NCI-H226 (cell line): ENCODE measurements at places on chromosomes 16 and 17.

DNA sequence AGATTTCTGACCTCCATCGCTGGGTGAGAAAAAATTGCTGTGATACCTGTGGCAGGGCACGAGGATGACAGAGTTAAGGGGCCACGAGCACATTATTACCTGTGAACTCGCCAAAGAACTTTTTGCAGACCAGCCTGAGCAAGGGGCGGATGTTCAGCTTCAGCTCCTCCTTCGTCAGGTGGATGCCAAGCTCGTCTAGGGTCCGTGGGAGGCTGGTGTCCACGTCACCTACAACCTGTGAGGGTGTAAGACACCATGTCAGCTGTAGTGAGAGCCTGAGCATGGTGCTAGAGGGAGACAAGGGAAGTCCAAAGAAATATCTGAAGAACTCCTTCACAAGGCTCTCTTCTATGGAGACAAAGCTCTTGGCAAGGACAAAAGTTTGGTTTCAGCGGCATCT lies 17.1 kb downstream of the HIGD1B start:
- no peak for DNase-seq

GRCh38 chr17:14953405-14953804 lies 311.7 kb downstream of the PMP22 start:
- no peak for DNase-seq

DNA sequence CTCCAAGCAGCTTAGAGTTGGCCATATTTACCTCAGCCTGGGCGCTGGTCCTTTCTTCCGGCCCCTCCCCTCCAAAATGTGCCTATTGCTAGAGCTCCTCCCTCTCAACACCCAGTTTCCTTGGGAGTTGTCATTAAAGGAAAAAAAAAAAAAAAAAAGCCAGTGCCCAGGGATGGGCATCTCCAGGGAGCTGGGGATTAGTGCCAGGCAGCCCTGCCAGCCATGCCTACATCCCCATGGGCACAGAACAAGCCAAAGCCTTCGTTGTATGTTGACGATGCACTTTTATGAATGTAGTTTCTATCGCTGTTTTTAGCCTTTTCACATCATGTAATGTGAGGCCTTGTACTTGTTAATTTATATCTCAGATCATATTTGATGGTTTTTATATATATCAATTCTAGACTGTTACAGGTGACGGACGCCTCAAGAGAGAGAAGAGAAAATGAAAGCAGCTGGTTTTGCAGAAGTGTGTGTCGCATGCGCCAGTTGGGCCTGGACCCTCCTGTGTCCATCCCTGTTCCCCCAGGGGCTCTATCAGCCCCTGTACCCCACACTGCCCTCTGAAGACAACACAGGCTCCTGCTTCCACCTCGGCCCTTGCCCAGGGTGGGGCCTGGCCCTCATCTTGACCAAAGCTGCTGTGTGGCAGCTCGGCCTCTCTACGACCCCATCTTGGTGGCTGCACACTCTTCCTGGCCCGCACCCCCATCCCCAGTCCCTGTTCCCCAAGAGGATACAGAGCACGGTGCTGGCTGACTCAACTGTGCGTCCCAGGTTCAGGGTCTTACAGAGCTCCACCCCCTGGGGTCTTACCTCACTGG lies 4.8 kb downstream of the LIMD2 start:
- DNase-seq: no peak

GRCh38 chr16:46830417-46830901 lies 521 bp downstream of the C16orf87 start:
- no peak for DNase-seq

DNA sequence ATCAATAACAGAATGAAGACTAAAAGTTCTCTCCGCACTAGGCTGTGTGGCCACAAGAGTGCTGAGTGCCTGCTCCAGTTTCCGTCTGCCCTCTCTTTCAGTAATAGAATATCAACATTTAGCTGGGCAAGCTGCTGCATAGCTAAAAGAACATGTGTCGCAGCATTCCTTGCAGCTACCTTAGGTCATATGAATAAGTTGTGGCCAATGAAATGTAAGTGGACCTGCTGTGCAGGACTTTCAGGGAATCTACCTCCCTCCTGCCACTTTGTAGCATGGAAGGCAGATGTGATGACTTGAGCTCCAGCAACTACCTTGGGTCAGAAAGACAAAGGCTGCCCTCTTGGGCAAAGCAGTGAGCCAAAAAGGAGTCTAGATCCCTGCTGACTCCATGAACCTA lies 25.4 kb downstream of the SLC39A11 start:
- no peak for DNase-seq

DNA sequence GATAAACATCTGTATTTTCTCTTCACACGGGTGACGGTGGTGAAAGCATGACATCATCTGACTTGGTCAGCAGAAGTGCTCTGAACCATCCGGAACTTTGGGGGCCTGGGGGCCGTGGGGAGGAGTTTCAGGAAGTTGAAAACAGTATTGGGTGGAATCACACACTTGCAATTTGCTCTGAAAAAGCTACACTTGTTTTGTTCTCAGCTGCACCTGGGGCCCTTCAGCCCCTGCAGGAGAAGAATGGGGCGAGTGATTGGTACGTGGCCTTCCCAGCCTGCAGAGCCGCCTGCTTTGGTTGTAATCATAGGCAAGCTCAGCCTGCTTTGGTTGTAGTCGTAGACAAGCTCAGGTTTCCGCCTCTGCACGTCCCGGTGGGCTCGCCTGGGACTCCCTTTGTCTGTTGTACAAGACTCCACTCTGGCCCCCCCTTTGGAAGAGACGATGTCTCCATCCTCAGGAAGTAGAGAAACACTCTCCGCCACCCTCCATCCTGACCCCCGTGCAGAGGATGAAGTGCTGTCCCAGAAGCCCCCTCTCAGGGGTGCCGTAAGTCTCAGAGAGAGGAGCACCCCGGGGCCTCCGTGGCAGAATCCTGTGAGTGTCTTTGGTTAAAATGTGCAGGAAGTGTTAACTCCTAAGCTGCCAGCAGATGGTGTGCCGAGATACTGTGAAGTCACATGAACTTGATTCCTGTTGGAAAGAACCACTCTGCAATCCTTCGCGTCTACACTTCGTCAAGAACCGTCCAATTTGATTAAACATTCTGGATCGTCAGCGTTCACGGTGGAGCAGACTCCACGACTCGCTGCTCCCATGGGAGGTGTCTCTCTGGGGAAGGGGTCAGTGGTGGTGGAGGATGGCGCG lies 5.4 kb downstream of the BANP start:
- no peak for DNase-seq

DNA sequence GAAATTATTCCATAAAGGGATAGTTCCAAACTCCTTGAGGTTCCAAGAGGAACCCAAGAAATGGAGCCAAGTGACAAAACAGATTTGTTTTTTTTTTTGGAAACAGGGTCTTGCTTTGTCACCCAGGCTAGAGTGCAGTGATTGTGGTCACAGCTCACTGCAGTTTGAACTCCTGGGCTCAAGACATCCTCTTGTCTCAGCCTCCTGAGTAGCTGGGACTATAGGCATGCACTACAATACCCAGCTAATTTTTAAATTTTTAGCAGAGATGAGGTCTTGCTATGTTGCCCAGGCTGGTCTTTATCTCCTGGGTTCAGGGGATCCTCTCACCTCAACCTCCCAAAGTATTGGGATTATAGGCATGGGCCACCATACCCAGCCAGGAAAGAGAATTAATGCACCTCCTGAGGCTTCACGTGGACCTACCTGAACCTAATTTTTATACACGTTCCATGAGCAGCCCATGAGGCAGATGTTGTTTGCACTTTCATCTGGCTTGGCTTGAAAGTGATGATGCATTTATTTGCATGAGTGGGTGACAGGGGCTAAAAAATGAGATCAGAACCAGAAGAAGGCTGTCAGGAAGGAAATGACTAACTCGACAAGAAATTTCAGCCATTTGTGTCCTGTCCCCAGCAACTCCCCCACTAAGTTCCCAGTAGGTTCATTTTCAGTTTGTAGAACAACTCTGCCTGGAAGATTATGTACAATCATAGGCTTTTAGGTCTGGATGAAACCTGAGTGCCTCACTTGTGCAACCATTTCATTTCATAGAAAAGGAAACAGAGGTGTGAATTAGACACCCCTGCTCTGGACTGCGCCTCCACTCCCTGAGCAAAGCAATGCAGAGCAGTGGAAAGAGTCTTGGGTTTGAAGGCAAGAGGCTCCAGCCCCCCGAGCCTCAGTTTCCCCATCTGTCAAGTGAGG lies 10.3 kb upstream of the IRF8 start:
- DNase-seq: peak; percentile 61

DNA sequence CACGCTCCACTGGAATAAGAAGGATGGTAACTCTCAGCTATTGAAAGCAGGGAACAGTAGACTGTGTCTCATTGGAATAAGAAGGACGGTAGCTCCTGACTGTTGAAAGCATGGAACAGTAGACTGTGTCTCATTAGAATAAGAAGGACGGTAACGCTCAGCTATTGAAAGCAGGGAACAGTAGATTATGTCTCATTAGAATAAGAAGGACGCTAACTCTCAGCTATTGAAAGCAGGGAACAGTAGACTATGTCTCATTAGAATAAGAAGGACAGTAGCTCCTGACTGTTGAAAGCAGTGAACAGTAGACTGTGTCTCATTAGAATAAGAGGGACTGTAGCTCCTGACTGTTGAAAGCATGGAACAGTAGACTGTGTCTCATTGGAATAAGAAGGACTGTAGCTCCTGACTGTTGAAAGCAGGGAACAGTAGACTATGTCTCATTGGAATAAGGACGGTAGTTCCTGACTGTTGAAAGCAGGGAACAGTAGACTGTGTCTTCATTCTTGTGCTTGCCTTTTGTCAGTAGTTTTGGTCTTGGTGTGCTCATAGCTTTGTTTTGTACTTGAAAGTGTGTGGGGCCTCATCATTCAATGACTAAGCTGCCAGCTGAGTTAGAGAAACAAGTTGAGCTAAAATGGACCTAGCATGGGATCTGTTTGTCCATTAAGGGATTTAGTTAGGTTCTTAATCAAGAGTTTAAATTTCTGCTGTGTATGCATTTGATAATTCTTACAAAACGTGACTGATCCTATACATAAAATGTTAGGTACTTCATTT lies 58.5 kb downstream of the BANP start:
- no peak for DNase-seq

DNA sequence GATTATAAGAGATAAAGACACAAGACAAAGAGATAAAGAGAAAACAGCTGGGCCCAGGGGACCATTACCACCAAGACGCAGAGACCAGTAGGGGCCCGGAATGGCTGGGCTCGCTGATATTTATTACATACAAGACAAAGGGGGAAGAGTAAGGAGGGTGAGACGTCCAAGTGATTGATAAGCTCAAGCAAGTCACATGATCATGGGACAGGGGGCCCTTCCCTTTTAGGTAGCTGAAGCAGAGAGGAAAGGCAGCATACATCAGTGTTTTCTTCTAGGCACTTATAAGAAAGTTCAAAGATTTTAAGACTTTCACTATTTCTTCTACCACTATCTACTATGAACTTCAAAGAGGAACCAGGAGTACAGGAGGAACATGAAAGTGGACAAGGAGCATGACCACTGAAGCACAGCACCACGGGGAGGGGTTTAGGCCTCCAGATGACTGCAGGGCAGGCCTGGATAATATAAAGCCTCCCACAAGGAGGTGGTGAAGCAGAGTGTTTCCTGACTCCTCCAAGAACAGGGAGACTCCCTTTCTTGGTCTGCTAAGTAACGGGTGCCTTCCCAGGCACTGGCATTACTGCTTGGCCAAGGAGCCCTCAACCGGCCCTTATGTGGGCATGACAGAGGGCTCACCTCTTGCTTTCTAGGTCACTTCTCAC lies 63.9 kb upstream of the ARL4D start:
- DNase-seq: no peak

DNA sequence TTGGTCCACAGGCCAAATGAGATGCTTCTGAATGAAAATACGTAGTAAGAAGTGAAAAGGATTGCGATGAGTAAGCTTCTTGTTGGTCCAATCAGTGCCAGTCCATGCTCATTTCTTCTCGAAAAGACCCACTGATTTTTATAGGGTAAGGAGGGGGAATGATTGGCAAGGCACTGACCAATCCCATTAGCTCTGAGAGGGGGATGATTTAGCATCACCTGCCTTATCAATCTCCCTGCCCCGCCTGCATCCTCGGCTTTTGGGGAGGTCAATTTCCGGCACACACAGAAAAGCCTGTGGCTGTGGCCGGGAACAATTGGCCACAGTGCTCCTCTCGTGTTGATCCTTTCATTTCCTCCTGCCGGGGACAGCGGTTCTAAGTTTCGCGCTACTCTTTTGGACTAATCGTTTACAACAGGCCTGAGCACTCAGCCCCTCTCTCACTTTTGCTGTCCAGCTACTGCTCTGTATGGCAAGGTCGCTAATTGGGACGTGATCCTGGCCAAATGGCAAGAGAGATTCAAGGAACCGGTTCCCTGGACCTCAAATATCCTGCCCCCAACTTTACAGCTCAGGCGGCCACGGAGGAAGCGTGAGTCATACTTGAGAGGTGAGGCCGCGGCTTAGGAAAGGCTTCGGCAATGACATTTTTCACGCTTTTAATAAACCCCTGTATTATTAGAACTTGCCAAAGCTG lies 43.1 kb downstream of the TBX4 start:
- peak; percentile 82 for DNase-seq

- no peak for DNase-seq
Observed at GRCh38 chr17:43813386-43813785, 19.6 kb downstream of the MPP3 start.

DNA sequence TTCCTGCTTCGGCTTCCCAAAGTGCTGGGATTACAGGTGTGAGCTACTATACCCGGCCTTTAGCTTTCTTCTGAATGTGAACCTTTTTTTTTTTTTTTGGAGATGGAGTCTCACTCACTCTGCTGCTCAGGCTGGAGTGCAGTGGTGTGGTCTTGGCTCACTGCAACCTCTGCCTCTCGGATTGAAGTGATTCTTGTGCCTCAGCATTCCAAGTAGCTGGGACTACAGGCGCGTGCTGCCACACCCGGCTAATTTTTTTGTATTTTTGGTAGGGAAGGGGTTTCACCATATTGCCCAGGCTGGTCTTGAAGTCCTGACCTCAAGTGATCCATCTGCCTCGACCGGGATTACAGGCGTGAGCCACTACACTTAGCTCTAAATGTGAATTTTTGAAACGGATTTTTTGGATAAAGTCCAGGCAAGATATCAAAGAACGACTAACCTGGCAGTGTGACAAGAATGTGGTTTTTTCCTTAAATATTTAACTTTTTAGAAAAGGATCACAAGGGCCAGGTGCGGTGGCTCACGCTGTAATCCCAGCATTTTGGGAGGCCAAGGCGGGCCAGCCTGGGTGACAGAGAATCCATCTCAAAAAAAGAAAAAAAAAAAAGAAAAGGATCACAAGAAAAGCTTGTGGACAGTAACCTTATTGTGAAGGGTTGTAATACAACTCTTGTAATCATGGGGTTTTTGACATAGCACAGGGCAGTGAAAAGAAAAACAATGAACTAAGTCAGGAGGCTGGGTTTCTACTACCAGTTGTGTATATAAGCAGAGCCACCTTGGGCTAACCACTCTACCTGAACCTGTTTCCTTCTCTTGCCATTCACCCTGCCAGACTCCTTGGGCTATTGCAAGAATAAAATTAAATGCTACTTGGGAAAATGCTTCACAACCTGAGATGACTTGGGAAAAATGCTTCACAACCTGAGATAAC lies 6.2 kb downstream of the BRCA1 start:
- DNase-seq: no peak
